IPS DF 6.9 (cell line): ENCODE measurements at places on chromosomes 6 and 20.
A peak's percentile ranks its signal among the peaks of the same experiment; 100 is the strongest.

DNA sequence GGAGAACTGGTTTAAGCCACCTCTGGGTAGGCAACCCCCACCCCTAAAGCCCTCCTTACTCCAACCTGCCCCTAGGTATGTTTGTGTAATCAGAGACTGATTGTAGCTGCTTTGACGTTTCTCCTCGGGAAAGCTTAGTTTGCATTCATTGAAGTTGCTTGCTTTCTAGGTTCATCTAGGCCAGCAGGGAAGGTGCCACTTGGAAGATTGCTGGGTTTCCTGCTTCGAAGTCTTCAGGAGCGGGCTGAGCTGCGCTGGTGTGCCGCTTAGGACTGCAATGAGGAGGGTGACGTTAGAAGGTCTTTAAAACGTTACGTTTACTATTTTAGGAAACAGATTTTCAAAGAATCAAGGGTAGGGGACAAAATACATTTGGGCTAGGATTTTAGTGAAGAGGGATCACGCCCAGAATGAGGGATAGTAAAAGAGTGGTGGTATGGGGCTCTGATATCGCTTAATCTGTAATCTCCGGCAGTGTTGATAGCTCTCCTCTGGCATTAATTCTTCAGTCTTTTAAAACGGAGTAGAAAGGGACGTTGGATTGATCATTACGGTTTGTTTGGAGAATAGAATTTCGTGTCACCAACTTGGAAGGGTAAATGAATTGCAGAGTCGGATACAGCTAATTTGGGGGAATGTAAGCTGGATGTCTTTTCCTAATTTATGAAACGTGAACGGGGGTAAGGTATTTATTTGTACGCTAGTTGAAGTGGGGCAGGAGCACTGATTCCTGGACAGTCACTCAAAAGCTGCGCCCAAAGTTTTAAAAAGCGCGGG, 92.6 kb upstream of the PRDM1 start:
- no peak for DNase-seq
- peaks cover 57% of the 10 kb centered on the region for H3K27me3 ChIP-seq
- no peak overlapping the region; the same call in 1 of the 2 replicates for H3K4me3 ChIP-seq
- no peaks in the 10 kb centered on the region for H3K36me3 ChIP-seq
- no peak overlapping the region for H3K27ac ChIP-seq

GRCh38 chr6:52174118-52174517, 12.1 kb upstream of the IL17A start:
- no peaks in the 10 kb centered on the region for H3K36me3 ChIP-seq
- no peak overlapping the region for H3K4me3 ChIP-seq
- H3K27ac ChIP-seq, result no peak overlapping the region
- H3K4me1 ChIP-seq, result no peaks in the 10 kb centered on the region
- no peaks in the 10 kb centered on the region for H3K27me3 ChIP-seq

DNA sequence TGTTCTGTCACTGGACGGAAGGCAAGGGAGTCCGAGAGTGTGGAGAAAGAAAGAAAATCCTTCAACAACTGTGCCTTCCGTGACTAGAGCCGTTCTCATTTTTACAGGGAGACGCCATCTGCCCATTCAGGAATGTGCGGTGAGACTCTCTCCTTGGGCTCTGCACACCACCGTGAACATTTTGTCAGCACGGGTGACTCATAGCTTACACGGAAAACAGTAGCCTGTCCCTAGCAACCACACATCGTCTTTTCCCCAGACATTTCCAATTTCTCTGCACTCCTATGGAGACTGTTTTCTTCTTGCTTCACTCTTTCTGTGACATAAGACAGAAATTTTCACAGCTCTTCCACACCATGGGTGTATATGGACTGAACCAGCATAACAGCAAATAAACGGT, 55.1 kb downstream of the TBXT start:
- no peaks in the 10 kb centered on the region for H3K36me3 ChIP-seq
- no peaks in the 10 kb centered on the region for H3K4me1 ChIP-seq
- no peak overlapping the region for H3K4me3 ChIP-seq
- H3K27me3 ChIP-seq, result no peaks in the 10 kb centered on the region
- no peak overlapping the region for H3K27ac ChIP-seq

DNA sequence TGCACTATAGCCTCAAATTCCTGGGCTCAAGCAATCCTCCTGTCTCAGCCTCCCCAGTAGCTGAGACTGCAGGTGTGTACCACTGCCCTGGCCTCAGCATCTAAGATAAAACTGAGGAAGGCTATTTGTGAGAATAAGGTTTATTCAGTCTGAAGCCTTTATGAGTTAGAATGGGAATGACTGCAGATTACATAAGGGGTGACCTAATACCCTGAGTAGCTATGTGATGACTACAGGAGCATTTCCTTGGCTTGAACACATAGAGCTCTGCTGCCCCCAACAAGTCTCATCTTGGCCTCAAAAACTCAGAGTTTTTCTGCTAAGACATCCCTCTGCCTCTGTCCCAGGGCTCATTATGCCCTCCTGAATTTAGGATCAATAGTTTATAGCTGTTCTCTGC, 7.6 kb downstream of the GSS start:
- H3K27ac ChIP-seq, result no peak overlapping the region
- no peaks in the 10 kb centered on the region for H3K36me3 ChIP-seq
- H3K4me1 ChIP-seq, result no peaks in the 10 kb centered on the region

GRCh38 chr6:130143709-130144108, 79.0 kb downstream of the SAMD3 start:
- H3K4me1 ChIP-seq, result no peaks in the 10 kb centered on the region
- H3K27me3 ChIP-seq, result no peaks in the 10 kb centered on the region
- H3K36me3 ChIP-seq, result no peaks in the 10 kb centered on the region
- DNase-seq, result no peak

- DNase-seq, result no peak
- peak overlapping the region; percentile 47; the same call in 1 of the 2 replicates for H3K4me3 ChIP-seq
- no peak overlapping the region for H3K27ac ChIP-seq
- no peaks in the 10 kb centered on the region for H3K27me3 ChIP-seq
- H3K36me3 ChIP-seq, result no peaks in the 10 kb centered on the region; the same call in 1 of the 2 replicates
These were observed 2.0 kb downstream of the STK35 start for GRCh38 chr20:2103461-2104153.

- no peak overlapping the region for H3K27ac ChIP-seq
- no peak overlapping the region for H3K4me3 ChIP-seq
- H3K4me1 ChIP-seq, result no peaks in the 10 kb centered on the region; the same call in 1 of the 2 replicates
- no peak for DNase-seq
- no peaks in the 10 kb centered on the region for H3K27me3 ChIP-seq
- no peaks in the 10 kb centered on the region for H3K36me3 ChIP-seq
These were observed 873.7 kb downstream of the KIF16B start for GRCh38 chr20:15699431-15700146.

GRCh38 chr6:127818149-127818548, 82.7 kb downstream of the THEMIS start:
- H3K36me3 ChIP-seq, result no peaks in the 10 kb centered on the region
- H3K27ac ChIP-seq, result no peak overlapping the region
- no peaks in the 10 kb centered on the region; the same call in 1 of the 2 replicates for H3K4me1 ChIP-seq
- H3K4me3 ChIP-seq, result no peak overlapping the region
- no peak for DNase-seq
- no peaks in the 10 kb centered on the region for H3K27me3 ChIP-seq

DNA sequence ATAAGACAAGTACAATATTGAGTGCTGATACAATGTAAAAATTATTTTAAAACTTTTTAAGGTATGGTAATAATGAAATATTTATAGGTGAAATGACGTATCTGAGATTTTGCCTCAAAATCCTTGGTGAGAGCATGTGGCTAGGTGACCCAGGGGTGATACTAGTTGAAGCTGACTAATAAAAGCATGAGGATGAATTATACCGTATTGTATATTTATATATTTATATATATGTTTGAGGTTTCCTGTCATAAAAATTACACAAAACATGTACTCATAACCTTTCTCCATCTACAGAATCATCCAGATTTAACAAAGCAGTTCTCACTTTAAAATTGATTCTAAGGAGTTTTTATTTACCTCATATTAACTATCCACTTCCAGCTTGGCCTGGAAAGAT, 358.1 kb downstream of the CDKAL1 start:
- H3K27ac ChIP-seq, result no peak overlapping the region
- no peak overlapping the region for H3K4me3 ChIP-seq
- H3K4me1 ChIP-seq, result no peaks in the 10 kb centered on the region; the same call in 1 of the 2 replicates
- no peak for DNase-seq
- H3K36me3 ChIP-seq, result no peaks in the 10 kb centered on the region

DNA sequence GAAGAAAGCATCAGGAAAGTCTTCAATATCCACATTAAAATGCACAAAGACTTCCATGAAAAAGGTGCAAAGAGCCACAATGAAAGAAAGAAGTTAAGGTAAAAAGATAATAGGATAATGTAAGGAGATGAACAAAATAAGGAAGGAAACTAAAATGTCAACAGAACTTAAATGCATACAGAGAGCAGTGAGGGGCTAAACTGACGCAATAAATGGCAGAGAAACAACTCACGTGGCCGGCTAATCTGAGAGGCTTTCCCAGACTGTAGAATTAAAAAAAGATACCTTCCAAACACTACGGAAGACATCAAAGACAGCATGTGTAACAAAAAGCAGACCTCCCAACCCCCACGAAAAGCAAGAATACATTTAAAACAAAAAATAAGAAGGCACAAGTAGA, 73.7 kb downstream of the GMDS start:
- no peak overlapping the region for H3K27ac ChIP-seq
- no peaks in the 10 kb centered on the region for H3K36me3 ChIP-seq
- H3K4me1 ChIP-seq, result no peaks in the 10 kb centered on the region
- H3K4me3 ChIP-seq, result no peak overlapping the region
- no peak for DNase-seq
- no peaks in the 10 kb centered on the region; the same call in 1 of the 2 replicates for H3K27me3 ChIP-seq

GRCh38 chr6:21228411-21228810, 365.1 kb upstream of the SOX4 start:
- no peaks in the 10 kb centered on the region for H3K36me3 ChIP-seq
- no peaks in the 10 kb centered on the region for H3K4me1 ChIP-seq
- H3K27ac ChIP-seq, result no peak overlapping the region
- DNase-seq, result no peak
- no peaks in the 10 kb centered on the region for H3K27me3 ChIP-seq

DNA sequence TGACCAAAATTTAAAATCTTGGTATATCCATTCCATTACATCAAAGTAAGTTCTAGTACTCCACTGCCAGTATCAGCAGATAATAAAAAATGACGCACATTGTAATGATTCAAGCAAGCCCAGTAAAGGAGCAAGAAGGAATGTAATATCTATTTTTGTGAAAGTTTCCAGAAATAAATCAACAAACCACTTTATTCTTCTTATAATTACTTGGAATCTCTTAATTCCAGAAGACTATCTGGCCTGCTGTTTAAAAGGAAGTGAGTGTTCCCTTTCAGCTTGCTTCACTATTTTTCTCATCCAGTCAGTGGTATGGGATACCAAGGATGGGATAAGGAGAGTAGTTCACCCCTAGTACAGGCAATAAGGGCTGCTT, 42.2 kb upstream of the DSE start:
- no peaks in the 10 kb centered on the region for H3K36me3 ChIP-seq
- no peak overlapping the region for H3K27ac ChIP-seq
- DNase-seq, result no peak
- H3K4me1 ChIP-seq, result peaks cover 6% of the 10 kb centered on the region; the same call in 1 of the 2 replicates
- no peaks in the 10 kb centered on the region for H3K27me3 ChIP-seq
- no peak overlapping the region for H3K4me3 ChIP-seq

GRCh38 chr6:157258878-157259277, 64.4 kb downstream of the TMEM242 start:
- H3K27ac ChIP-seq, result no peak overlapping the region
- H3K4me1 ChIP-seq, result no peaks in the 10 kb centered on the region
- no peak overlapping the region for H3K4me3 ChIP-seq
- no peak for DNase-seq
- H3K27me3 ChIP-seq, result no peaks in the 10 kb centered on the region
